Chondrocyte (in vitro differentiated cells): ENCODE measurements at places on chromosomes 13 and 19. TPM values are rescaled to one million over a fixed set of nuclear protein-coding genes. Genes with fewer than 3 reads are reported as not detected.

Gene ONECUT3
- total RNA-seq = not detected in 3 replicates

Gene NTN5
- total RNA-seq = 0.97 to 1.1 TPM (median 1.1 TPM) in 3 replicates

Gene KCNK6
- 22.0 to 30.9 TPM (median 29.2 TPM) in 3 replicates for total RNA-seq

Gene ZNF135
- total RNA-seq = 4.6 to 6.7 TPM (median 4.9 TPM) in 3 replicates

Gene SMIM24
- not detected in 3 replicates for total RNA-seq

DNA sequence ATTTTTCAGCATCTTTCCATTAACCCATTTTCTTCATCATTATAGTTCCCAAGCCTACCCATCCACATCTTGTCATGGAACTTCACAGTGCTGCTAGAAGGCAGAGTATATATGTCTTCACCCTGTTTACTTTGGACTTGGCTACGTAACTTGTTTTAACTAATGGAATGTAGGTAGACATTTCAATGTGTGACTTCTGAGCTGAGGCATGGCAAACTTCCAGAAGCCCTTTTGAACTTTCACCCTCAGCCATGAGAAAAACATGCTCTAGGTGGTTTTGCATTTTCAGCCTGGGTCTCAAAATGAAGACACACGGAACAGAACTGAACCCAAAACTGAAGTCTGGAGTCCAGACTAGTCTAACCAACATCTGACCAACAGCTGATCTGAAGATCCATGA, 3.2 kb downstream of the TEX30 start:
- DNase-seq = no peak

DNA sequence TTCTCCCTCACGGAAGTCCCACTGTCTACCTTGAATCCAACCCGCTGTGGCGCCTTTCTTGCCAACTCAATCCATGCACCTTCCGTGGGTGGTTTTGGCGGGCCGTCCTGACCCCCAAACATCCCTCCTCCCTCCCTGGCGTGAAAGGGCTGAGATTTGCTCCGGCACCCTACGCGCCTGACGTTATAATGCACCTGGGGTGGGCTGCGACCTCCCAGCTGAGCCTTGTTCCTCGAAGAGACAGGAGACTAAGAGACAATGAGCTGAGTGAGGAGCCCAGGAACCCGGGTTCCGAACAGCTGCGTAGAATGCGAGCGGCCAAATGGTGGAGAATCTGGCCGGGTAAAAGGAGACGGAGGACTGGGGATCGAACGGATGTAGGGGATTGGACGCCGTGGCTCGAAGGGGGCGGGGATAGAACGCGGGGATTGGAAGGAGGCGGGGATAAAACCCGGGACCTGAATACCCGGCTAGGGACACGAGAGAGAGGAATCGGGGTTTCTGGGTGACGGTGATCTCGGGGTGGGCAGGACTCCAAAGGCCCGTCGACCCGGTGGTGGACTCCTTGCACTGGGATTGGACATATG, at the start of gene CPT1C:
Gene CPT1C (plus strand): TSS at position 461 of the 587 bp plus-strand sequence. CDS start 1,137 bp downstream, outside the sequence.
- no peak for DNase-seq

- DNase-seq = no peak
Observed at GRCh38 chr13:102947745-102948405, 102.0 kb downstream of the ERCC5 start.

- no peak for DNase-seq
Observed at GRCh38 chr19:45798995-45799517, 6.4 kb upstream of the DMWD start.

DNA sequence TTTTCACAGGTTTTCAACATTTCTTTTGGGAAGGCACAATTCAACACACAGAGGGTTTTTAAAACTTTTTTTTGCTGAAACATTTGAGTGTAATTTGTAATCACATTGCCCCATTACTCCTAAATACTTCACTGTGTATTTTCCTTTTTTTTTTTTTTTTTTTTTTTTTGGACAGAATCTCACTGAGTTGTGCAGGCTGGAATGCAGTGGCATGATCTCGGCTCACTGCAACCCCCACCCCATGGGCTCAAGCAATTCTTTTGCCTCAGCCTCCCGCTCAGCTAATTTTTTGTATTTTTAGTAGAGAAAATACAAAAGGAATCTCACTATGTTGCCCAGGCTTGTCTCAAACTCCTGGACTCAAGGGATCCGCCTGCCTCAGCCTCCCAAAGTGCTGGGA, 14.8 kb upstream of the DNAJC15 start:
- DNase-seq = no peak

DNA sequence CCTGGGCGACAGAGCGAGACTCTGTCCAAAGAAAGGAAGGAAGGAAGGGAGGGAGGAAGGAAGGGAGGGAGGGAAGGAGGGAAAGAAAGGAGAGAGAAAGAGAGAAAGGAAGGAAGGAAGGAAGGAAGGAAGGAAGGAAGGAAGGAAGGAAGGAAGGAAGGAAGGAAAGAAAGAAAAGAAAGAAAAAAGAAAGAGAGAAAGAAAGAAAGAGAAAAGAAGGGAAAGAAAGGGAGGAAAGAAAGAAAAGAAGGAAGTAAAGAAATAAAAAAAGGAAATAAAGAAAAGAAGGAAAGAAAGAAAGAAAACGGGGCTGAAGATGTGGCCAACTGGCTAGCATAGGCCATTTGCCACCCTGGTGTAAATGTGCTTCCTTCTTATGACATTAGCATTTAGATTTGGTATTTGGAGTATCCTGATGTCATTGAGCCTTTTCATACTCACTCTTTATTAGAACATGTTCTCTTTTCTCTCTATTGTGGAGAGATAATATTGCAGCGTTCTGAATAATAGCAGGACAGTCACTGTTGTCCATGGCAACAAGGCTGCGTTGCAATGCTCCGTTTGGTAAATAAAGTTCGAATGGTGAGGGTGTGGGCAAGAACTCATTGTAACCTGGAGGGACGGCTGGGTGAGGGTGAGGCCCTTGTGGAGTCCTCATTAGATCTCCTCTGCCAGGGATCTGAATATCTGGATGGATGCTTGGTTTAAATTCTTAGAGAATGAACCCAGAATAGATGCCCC, 173.9 kb upstream of the UBL3 start:
- no peak for DNase-seq

DNA sequence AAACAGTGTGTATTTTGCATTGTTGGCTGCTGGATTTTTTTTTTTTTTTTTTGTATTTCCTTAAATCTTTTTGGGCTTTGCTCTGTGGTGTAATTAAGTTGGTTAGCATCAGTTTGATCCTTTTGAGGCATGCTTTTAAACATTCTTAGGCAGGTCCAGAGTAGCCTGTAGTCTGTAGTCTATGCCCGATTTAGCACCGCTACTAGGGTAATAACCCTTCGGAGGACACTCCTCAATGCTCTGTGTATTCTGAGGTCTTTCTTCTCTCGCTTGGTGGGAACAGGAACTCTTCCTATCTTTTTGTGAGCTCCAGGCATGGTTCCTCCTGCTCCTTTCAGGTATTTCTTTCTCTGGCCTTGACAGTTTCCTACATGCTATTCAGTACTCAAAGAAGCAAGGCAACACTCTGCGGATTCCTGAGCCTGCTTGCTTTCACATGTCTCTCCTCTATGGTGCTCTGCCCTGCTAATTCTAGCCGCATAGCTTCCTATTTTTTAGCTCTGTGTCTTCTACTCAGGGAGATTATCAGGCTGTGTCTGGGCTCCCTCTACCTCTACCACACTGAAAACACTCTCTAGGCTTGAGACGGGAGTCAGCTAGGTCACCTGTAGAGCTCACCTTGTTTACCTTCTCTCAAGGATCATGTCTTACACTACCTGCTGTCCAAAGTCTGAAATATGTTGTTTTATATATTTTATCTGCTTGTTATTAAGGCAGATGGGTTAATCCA, 195.1 kb downstream of the NDFIP2 start:
- DNase-seq = no peak

GRCh38 chr13:109834973-109835720, 48.8 kb upstream of the IRS2 start:
- DNase-seq = no peak

GRCh38 chr19:5091018-5091683, 122.2 kb downstream of the KDM4B start:
- DNase-seq = no peak

DNA sequence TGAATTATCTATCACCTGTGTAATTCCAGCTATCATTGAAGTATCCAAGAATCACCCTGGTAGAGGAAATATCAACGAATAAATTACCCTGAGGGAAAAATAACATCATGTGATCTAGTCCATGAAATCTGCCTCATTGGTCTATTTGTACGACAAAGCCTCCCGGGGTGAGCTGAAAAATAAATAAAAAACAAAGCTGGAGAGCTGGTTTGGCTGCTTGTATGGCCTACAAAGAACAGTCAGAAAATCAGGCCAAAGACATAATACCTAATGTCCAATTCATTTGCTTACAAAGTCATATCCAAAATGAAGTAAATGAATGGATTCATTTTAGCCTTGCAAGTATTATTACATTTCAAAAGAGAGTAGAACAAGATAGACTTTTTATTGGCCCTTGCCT, 449.9 kb downstream of the KLF12 start:
- DNase-seq = no peak

- no peak for DNase-seq
Observed at GRCh38 chr19:48340995-48341394, 15.6 kb downstream of the EMP3 start.

GRCh38 chr13:90185734-90186133, 1161.8 kb upstream of the MIR17HG start:
- no peak for DNase-seq

GRCh38 chr19:15249972-15250639, 17.9 kb upstream of the EPHX3 start:
- DNase-seq = no peak

DNA sequence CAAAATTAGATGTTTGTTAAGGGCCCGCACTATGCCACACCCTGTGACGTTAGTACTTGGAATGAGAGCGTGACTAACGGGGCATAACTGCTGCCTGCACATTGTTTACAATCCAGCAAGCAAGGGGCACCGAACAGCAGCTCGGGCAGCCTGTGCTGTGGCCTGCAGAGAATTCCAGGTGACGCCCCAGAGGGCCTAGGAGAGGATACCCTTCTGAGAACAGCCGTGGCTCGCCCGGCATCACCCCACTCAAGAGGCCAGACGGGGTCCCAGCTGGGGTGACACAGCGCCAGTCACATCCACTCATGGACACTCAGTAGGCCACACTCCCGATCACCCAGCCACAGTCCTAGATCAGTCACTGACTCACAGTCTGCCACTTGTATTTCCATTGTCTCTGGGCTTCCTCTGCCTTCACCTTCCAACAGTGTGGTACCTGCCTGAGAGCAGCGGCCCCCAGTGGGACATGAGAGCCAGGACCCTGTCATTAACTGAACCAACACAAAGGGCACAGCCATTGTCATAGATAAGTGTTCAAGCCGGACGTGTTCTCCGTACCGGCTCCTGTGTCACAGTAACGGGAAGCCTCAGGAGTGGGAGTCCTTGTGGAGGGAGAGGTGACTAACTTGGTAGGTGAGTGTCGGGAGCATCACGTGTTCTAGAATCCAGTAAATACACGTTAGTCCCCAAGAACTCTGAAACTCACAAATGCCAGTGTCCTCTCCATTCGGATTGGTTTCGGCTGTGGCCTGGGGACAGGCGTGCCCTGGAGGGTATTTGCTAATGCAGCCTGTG, 7.5 kb downstream of the ZNF331 start:
- no peak for DNase-seq

DNA sequence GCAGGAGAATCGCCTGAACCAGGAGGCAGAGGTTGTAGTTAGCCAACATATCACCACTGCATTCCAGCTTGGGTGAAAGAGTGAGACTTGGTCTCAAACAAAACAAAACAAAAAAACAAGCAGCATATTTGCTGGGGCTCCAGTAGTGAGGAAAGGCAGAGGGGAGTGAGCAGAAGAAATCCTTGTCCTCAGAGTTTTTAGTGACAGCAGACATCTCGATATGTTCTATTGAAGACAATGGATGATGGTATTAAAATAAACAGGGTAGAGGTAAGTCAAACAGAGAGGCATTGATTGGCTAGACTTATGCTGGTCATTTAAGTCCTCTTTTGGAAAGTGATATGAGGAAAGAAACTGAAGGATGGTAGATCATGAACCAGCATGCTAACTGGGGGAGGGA, 19.0 kb downstream of the NLRP7 start:
- DNase-seq = no peak

DNA sequence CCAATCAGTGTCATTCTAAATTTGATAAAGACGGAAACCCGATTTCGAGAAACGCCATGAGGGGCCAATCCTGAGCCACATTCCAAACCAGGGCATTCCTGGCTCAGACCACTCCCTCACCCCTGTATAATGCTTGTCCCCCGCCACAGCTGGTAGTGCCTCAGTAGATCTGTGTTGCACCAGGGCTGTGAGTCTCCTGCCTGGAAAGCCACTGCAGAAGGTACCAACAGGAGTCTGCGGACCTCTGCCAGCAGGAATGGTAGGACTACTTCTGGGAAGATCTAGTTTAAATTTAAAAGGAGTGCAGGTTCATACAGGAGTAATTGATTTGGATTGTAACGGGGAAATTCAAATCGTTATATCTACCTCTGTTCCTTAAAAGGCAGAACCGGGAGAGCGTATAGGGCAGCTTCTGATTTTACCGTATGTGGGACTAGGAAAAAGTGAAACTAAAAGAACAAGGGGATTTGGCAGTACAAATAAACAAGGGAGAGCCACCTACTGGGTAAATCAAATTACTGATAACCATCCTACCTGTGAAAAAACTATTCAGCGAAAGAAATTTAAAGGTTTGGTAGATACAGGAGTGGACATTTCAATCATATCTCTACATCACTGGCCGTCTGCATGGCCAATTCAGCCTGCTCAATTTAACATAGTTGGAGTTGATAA, 20.8 kb upstream of the ZNF266 start:
- DNase-seq = no peak

DNA sequence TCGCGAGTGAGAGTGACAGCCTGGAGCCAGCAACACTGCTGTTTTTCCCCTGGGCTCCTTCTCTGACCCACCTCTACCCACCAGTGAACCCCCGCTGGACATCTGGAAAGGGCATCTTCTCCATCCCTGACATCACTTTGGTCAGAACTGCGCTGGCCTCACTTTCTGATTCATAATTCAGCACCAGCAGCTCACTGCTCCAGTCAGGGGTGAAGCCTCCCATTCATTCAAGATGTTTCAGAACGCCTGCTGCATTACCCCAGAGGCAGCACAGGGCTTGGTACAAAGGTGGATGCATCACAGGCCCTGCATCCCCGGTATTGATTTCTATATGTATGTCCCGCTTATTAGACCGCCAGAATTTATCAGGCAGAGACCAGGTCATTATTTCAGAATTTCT, 182.8 kb upstream of the TSHZ3 start:
- no peak for DNase-seq

DNA sequence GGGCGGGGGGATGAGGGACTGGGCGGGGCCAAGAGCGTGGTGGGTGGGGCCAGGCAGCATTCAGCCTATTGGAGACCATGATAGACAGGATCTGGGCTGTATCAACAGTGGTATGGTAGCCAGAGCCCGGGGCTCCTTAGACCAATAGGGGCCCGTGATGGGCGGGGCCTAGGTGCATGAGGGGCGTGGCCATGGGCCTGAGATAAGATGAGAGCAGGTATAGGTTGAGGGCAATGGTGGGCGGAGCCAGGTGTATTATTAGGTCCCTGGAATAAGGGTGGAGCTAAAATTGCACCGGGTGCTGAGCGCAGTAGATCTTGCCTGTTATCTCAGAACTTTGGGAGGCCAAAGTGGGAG, 5.3 kb downstream of the ABCA7 start:
- DNase-seq = no peak
